ENCODE measurements at places on chromosomes 5 and 9.

DNA sequence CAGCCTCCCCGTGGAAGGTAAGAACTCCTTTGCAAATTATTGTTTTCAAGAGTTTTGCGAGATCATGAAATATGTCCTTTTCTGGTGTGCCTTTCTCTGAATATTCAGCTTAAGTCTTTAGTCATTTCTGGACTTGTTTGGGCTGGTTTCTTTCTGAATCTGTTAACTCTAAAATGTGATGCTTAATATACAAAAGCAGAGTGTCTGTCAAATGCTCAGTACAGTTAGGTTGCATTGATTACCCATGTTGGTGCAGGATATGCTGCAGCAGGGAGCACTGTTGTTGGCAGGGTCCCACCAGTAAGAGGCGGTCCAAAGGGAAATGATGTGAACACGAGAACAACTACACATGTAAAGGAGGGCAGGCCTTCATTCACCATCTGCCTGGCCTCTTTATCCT, 47.7 kb downstream of the SPTAN1 start:
- DNase-seq = no peak

- DNase-seq = no peak
Observed at GRCh38 chr5:16493261-16493660, 27.7 kb upstream of the ZNF622 start.

GRCh38 chr5:1402611-1403255, 42.5 kb downstream of the SLC6A3 start:
- no peak for DNase-seq

DNA sequence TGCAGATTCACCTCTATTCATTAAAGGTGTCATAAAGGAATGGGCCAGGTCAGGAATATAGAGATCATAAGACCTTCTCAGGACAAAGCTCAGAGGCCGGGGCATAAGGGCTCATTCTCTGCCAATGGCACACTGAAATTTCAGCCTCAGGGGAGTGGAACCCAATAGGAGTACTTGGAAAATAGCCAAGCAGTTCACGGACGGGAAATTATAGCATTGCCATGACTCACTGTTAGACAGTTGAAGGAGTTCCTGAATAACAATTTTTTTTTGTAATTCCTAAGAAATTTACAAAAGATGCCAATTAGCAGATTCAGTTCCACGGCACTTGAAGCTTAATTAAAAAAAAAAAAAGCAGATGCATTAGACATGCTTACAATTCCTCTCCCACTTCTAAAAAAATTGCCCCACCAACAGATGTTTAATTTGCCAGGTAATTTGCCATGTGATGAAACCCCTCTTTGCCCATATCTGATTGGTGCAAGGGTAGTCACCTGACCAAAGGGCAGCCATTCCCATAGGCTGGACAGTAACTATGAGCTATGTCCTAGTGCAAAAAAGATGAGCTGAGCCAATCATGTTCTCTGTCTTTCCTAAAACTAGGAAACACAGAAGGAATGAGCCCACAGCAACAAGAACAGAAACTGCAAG, 58.6 kb downstream of the PTCD2 start:
- DNase-seq = no peak

DNA sequence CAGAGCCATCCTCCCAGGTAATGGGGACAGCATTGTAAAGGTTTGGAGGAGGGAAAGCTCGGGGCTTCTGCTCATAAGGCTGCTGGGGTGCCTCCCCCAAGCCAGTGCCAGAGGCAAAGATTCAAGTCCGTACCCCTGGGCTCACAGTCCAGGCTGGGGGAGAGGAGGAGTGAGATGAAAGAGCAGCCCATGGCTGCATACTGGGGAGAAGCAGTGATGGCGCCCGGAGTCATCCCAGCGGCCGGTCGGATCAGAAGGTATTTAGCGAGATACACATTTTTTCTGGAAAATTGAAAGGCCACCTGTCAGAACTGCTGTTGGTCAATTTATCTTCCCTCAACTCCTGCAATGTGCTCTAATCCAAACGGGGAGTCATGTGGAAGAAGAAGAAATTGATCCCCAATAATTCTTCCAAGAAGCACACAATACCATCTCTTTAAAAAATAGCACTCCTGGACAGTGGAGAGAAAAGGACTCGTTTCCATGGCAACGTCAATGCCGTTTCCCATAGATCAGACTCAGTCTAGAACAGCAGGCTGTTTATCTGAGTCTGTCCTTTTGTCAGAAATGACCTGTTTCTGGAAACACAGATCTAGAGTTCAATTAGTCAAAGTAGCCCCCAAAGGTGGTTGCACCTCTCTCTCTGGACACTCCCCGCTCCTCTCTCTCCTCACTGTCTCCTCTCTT, 65.9 kb downstream of the NSG2 start:
- no peak for DNase-seq

DNA sequence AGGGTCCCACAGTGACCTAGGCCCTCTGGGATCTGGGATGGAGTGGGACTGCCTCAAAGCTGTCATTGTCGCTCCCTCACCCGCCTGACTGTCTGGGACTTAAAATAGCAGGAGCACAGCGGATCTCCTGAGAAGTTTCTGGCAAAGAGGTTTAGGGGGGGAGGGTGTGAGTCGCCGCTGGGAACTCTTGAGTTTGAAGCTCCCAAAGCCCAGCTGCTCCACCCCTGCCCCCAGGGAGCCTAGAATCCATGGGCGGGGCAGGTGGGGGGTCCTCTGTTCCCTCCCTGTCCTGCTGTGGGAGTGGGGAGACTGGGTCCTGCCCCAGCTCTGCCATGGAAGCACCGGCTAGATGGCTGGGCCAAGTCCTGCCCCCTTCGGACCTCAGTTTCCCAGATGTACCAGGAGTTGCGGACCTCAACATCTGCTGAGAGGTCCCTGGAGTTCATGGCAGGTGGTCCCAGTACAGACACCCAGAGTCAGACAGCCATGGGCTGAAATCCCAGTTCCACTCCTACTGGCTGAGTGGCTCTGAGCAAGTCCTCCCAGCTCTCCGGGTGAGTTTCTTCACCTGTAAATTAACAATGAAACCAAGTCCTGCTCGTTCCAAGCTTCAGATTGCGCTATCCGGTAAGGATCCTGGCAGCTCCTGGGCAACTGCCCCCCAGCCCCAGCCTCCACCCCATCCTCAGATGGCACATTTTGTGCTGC, 985 bp upstream of the WDR38 start:
- no peak for DNase-seq

DNA sequence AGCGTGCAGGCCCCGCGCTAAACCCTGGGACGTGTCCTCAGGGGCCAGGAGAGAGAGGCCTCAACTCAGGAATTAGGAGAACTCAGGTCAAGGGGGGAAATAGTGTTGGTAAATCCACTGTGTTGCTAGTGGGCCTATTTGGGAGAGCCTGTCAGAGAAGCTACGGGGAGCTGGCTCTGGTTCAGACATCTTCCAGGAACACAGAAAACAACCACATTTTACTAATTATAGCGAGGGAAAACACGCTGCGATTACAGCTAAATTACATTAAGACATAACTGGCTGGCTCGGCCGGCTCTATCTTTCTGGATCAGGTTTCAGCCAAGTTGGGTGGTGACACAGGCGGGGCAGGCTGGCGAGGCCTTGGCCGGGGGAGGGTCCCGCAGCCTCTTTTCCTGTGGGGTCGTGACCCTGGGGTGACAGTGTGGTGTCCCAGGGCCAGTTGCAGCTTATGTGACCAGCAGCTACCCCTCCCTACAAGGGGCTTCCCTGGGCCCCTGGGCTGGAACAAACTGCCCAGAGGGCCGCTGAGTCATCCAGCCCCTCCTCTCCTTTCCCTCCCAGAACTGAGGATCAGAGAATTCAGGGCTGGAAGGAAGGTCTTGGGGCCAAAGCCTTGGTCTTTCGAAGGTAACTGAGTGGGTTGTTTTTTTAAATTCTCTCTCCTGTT, 75.1 kb downstream of the FGF18 start:
- no peak for DNase-seq

DNA sequence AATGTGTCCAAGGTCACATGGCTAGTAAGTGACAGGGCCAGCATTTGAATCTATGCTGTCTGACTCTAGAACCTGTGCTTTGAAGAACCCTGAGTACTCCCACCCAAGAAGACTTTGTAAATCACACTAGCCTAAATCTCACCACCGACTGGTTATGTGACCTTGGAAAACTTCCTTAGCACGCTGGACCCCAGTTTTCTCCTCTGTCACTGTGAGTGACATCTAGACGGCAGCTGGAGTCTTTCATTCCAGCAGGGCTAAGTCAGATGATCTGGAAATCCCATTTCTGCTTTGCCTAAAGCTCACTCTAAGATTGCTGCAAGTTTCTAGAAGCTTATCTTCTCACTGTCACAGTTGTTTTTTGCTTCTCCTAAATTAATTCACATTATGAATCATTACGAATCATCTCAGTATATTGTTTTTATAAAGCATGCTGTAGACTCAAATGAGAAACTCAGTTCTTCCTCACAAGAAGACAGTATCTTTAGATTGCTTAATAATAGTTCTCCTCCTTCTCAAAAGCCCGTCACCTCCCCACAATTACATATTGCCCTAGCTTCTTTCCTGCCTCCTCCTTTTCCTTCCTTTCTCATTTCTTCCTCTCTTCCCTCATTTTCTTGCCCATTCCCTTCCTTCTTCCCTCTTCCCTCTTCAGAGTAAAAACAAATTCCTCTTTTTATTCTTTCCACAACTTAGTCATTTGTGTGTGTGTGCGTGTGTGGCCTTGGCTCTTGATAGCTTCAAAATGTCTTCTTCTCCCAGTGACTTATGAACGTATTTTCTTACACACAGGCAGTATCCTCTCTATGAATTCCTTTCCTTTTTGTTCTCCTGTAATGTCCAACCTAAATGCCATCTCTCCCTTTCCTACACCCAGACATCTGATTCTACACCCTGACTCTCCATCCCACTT, 16.8 kb downstream of the ALDOB start:
- DNase-seq = no peak

GRCh38 chr5:142295084-142295758, 29.6 kb downstream of the SPRY4 start:
- no peak for DNase-seq

DNA sequence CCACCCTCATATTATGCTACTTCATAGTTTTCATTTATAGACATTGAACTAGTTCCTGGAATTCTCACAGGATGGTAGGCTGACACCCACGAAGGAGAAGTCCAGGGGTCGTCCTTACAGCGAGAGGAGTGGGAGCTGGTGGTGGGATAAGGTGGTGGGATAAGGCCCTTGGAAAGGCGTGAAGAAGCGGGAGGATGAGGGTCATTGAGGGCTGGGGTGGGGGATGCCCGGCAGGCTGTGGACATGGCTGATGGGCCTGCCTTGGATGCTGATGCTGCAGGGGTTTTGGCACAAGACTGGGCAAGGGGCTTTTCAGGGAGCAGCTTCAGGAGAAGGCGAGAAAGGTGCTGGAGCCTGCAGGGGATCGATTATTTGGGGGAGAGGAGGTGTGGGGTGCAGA, 9.4 kb downstream of the DAB2IP start:
- no peak for DNase-seq

GRCh38 chr5:92713335-92713743, 867.7 kb downstream of the NR2F1-AS1 start:
- DNase-seq = no peak

DNA sequence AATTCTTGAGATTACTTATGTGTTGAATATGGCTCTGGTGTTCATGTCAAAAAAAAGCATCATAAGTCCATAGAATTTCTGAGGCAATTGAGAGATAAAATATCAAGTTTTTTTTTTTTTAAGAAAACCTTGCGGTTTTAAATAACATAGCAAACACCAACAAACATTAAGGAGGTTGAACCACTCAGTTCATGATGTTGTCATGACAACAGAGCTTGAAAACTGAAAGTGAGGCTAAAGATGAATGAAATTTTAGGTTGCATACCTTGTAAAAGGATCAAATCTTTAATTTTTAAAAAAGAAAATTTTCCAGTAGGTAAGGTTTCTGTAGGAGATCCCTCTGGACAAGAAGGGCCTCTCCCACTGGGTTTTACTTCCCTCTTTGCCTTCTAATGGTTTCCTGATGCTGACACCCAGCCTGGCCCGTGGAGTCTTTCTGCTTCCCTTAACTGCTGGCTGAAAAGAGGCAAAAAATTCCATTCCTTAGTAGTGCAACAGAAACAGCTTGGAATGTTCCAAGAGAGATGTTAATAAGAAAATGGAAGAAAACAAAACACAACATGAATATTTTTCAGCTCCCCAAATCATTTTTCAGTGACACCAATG, 60.0 kb upstream of the FER start:
- no peak for DNase-seq

DNA sequence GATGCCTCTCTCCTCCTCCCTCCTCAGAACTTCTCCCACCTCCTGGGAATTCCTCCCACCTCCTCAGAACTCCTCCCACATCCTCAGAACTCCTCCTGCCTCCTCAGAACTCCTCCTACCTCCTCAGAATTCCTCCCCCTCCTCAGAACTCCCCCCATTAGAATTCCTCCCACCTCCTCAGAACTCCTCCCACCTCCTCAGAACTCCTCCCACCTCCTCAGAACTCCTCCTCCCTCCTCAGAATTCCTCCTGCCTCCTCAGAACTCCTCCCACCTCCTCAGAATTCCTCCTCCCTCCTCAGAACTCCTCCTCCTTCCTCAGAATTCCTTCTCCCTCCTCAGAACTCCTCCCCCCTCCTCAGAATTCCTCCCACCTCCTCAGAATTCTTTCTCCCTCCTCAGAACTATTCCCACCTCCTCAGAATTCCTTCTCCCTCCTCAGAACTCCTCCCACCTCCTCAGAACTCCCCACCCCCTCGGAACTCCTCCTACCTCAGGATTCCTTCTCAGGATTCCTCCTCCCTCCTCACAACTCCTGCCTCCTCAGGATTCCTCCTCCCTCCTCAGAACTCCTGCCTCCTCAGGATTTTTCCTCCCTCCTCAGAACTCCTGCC, 23.9 kb downstream of the SLC46A2 start:
- DNase-seq = no peak

GRCh38 chr9:96202971-96203780, 98.8 kb downstream of the HSD17B3 start:
- DNase-seq = no peak

DNA sequence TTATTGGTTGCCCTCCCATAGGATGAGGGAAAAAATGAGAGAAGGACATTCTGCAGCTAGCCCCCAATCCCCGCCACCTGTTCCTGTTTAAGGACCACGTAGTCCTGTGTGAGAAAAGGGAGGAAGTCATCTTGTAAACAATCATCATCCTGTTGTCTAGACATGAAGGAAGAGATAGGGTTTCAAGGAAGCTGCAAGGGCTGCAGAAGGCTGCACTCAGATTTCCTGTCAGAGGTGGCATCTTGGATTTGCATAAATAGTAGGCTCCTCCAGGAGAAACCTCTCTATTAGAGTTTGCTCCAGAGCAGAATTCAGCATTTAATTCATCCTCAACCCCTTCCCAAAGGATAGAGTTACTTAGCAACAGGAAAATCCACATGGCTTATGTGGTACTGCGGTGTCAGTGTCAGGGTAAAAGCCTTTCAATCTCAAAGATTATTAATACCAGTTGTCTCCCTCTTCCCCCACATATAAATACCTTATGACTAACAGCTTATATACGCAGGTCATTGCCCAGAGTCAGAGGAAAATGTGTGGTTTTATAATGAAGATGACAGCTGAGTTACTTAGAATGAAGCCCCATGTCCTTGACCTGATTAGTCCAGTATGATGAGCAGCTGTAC, 4.6 kb upstream of the DNAJC18 start:
- DNase-seq = no peak

- DNase-seq = no peak
Observed at GRCh38 chr9:2255128-2255527, 240.0 kb downstream of the SMARCA2 start.

Data from naive B cell (primary cell).